ENCODE measurements at places on chromosomes 7 and 10.
A peak's percentile ranks its signal among the peaks of the same experiment; 100 is the strongest.

- DNase-seq: peak; percentile 61
Observed at GRCh38 chr7:149872419-149873073, 1.2 kb upstream of the ATP6V0E2 start.

DNA sequence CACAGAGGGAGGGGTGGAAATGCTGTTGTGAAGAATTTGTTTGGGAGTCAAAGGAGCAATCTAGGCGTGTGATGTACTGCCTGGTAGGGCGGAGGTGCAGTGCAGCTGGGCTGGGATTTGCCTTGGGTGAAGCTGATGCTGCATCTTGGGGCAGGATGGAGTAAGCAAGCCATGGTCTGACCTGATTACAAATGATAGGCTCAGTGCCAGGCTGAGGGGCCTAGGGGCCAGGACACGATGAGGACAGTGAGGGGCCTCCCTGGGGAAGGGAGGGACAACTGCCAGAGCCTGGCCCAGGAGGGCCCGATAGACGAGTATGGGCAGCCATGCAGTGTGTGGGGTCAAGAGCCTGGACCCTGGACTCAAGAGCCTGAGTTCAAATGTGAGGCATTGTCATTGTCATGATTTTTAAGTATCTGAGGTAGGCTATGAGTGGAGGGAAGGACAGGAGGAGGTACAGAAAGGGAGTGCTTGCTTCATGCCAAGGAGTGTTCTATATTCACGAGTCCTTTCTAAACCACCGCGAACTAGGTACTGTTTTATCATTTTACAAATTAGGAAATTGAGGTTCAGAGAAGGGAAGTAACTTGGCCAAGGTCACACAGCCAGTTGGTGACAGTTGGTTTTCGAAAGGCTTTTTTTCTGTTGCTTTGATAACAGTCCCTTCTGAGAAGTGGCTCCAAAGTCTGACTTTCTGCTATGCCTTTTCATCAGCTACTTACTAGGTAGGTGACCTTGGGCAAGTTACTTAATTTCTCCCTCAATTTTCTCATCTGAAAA, 29.7 kb downstream of the HIF1AN start:
- no peak for DNase-seq

GRCh38 chr10:105041956-105042355, 400.9 kb downstream of the SORCS3 start:
- no peak for DNase-seq

DNA sequence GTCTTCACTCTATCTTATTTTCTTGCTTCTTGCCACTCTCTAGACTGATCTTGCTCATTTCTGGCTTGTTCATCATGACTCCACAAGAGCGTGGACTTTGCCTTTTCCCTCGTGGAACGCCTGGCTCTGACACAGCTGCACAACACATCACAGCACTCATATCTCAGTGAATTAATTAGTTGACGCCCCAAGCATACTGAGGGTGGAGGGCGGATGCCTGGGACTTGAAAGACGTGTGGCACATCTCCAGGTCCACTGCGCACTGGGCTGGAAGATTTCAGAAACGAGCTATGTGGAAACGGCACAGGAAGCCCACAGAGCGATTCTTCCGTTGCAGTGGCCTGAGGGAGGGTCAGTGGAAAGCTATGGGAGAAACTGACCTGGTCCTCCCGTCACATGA, 23.6 kb upstream of the PLEKHA1 start:
- no peak for DNase-seq

GRCh38 chr7:118183428-118183785, 557 bp upstream of the LSM8 start:
- no peak for DNase-seq

DNA sequence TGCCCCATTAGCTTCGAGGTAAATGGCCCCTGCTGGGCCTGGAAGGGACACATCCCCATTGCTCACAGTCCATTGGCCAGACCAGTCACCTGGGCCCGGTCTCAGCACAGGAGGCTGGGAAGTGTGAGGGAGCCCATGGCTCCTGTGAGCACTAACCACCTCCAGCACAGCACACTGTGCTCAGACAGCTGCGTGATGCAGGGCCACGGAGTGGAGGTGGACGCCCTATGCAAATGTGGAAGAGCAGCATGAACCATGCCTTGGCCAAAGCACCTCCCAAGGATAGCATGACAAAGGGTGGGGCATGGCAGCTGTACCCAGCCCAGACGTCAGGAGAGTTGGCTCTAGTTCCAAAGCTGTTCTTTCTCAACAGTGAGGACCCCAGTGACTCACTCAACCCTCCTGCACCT, 120.1 kb upstream of the ZMIZ1 start:
- no peak for DNase-seq

DNA sequence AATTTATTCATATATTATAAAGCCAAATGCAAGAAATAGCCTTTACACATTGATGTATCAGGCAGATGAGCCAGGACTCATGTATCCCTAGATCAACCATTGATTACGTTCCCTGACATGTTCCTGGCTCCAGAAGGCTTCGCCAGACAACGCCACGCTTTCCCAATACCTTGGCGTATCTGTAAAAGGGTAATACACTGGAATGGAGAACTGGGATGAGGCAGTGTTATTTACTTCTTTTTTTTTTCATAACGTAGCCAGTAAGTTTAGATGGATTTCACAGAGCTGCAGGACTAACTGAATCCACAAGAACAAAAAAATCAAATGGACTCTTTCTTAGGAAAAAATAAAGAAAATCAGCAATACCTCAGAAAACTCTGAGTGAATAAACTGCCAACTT, 588.1 kb upstream of the SEMA3D start:
- no peak for DNase-seq

GRCh38 chr7:46939558-46939957, 642.4 kb downstream of the TNS3 start:
- DNase-seq: no peak

- DNase-seq: no peak
Observed at GRCh38 chr7:112192236-112193154, 13.7 kb downstream of the DOCK4 start.

Measured in anterior cingulate cortex (tissue), 58 donors.